ENCODE measurements at places on chromosomes 11 and 22.

GRCh38 chr22:31846161-31847115, 92.6 kb downstream of the DEPDC5 start:
- peak; percentile 11 for DNase-seq

GRCh38 chr11:116840224-116840745, 2.9 kb upstream of the APOA1 start:
- DNase-seq = no peak

- no peak for DNase-seq
Measured at GRCh38 chr22:36201630-36202319, at the start of gene APOL4. Gene APOL4 (minus strand): TSS chr22:36201809. CDS start chr22:36201734, 75 bp downstream.

DNA sequence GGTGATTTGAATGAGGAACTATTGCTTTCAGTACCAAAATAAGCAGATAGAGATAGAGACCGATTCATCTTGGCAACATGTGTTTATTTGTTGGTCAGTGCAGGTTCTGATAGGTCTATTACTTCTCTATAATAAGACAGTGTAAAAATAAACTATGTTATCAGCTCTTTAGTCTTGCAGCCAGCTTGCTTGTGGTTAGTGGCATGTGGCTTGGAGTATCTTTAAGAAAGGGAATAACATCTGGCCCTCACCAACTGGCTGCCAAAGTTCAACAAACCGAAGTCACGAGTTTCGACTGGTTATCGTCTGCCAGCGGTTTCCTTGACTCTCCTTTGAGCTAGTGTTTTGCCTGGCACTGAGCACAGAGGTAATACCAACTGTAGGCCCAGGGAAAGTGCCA, 71.8 kb downstream of the CTTN start:
- no peak for DNase-seq

DNA sequence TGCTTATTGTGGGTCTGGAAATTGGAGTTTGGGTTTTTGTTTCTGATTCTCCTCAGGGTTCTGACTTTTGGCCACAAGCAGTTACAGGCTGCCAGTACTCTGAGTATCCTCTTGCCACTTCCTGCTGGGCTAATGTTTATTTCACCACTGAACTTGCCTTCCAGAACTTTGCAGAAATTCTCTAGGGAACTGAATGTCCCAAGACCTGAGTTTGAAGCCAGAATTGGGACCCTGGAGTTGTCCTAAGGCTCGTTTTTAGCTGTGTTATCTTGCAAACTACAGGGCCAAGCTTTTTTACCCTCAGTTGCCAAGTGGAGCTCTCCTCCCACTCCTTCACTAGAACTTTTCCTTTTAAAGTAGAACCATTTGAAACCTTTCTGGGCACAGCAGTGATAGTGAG, 89.9 kb downstream of the FAT3 start:
- no peak for DNase-seq

DNA sequence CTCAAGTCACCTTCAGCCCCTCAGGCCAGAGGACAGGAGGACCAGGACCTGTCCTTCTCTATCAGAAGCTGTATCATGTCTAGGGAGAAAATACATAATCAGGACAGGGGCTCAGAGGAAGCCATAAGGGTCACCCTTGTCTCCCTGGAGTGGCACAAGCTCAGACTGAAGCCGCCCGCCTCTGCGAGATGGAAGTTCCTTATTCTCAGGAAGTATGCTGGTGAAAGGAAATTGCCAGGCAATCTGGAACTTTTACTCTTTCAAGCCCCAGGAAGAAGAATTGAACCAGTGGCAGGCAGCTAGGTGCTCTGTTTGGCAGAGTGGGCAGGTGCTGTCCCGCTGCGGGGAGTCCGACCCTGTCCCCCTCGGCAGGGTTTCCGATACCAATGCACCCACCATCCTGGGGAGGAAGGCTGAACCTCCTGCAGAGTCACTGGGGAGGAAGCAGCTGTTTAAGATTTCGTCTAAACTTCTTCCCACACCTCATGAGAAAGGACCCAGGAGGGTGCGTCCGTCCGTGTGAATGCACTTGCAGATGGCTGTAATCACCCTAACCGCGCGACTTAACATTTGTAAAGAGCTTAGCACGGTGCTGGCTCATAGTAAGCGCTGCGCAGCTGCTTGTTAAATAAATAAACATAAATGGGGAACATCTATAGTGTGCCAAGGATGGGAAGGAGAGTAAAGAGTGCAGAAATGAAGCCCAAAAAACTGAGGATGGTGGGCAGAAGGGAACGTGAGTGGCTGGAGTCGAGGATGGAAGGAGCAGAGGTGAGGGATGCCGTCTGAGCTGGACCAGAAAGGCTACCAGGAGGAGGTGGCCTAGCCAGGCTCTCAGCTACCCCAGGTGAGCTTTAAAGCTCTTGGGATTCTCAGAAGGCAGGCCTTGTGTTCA, 5.0 kb upstream of the ANO1 start:
- DNase-seq = no peak

GRCh38 chr11:11045156-11045930, 187.5 kb upstream of the ZBED5 start:
- no peak for DNase-seq

- no peak for DNase-seq
Measured at GRCh38 chr22:34045311-34045710, 125.0 kb upstream of the LARGE1 start.
